ENCODE measurements at places on chromosomes 12 and 14. TPM values are rescaled to one million over a fixed set of nuclear protein-coding genes. Genes with fewer than 3 reads are reported as not detected.

Gene ADAM20
- polyA plus RNA-seq: 0.09 TPM

DNA sequence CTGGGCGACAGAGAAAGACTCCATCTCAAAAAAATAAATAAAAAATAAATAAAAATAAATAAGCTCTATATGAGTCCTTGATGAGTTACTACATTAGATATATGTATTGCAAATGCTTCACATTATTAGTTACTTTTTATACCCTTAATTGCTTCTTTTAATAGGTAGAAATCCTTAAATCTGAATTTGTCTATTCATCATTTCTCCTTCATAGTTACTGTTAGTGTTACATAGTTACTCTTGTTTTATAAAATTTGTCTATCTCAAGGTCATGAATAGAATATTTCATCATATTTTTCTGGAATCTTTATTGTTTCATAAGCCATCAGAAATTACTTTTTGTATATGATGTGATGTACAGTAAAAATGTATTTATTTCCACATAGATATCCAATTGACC lies 1624.8 kb upstream of the FLRT2 start:
- DNase-seq: no peak

- no peak for DNase-seq
Measured at GRCh38 chr12:108484431-108484830, 30.6 kb upstream of the FICD start.

DNA sequence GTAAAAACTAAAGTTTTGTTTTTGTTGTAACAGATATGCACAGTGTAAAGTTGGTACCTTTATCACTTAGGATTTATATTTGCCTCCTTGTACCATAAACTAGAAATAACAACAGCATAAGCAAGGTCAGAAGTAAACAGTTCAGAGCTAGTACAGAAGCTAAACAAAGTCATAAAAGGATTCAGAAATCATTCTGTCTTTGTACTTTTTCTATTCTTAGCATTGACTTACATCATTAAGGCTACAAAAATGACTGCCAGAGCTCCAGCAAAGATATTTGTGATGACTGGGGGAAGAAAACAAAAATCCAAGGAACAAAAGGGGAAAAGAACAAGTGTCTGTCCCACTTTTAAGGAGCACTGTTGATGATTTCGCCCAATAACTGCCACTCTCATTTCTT lies 347.2 kb downstream of the CCDC91 start:
- no peak for DNase-seq

Gene VAMP1
- 8.8 TPM for polyA plus RNA-seq

- no peak for DNase-seq
Measured at GRCh38 chr14:23570806-23571483, 3.4 kb upstream of the AP1G2 start.

Gene POP5
- 24.5 TPM for polyA plus RNA-seq

Gene CCDC184
- polyA plus RNA-seq: 1.9 TPM
